Fibroblast of upper back skin (primary cell): ENCODE measurements at places on chromosomes 2 and 18.

DNA sequence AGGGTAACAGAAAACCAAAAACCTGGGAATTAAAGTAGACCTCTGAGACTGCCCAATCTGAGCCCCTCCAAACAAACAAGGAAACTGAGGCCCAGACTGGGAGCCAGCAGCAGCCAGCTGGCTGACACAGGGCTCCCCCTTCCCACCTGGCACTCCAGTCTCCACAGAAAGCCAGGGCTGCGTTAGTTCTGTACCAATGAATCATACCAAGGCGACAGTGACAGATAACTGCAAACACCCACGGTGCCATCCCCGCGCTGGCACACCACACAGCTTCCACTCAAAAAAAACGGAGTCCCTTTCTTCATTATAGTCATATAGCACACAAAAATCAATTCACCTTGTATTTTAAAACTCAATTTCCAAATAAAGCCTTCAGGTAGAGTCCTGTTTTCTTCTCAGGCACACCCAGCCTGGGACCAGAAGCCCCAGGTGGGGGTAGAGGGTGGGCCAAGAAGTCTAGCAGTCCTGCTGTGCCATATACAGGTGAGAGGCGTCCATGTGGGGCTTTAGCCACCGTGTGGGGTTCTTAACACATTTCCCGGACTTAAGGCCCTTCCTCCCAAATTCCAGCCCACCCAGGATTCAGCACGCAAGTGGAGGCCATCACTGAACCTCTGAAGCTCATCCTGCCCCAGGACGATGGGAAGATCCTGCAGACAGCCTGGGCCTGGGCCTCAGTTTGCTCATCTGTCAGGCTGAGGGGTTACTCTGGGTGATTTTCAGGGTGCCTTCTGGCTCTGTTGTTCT, 1.2 kb downstream of the PER2 start:
- no peak for DNase-seq

DNA sequence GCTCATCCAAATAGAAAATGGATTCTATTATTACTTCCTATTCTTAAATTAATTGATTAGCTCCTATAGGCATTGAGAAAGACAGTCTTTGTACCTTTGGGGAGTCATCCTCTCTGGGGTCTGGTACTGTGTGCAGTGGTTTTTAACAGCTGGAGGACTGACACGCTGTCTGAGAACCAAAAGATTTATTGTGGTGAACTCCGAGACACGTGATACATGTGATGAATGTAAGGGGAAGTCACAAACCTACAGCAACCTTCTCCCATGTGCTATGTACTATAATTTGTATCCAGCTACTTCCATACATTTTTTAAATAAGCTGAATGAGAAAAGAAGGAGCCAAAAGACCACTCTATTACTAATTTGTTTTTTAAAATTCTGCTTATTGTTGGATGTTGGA, 133.7 kb downstream of the GALNT3 start:
- DNase-seq, result no peak

DNA sequence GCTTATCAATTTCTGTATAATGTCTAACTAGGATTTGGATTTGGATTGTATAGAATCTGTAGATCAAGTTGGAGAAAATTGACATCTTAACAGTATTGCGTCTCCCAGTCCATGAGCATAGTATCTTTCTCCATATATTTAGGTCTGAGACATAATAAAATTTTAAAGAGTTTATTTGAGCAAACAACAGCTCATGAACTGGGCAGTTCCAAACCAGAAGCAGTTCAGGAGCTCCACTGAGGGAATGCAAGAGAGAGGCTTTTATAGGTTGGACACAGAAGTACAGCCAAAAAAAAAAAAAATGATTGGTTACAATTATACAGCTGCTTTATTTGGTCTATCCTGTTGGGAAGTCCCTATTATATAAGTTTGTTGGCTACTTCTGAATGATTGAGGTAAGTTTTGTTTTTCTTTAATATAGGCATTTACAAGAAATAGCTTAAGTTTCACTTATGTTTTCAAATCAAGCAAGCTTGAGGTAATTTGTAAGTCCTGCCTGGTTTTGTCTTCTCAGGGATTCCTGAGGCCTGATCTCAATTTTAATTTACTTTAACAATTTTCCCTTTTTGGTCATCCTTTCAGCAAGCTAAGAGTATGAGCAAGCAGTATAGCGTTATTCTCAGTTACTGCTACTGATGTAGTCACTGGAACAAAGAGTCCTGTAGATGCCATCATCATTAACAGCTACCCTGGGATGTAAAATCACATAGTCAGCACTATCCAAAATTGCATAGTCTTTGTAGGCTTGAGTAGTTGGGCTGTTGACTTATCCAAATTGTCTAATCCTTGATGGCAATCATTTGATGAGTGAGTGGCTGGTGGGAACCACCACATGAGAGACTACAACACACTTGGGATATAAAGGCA, 27.5 kb upstream of the RUFY4 start:
- no peak for DNase-seq

GRCh38 chr18:40404284-40404683, 1550.8 kb upstream of the PIK3C3 start:
- DNase-seq, result peak; percentile 81

GRCh38 chr2:160911258-160911657, 249.0 kb upstream of the TANK start:
- peak; percentile 66 for DNase-seq

- DNase-seq, result no peak
These were observed 9.3 kb upstream of the MGAT5 start for GRCh38 chr2:134244587-134244986.

- no peak for DNase-seq
These were observed 154.7 kb upstream of the GALNT13 start for GRCh38 chr2:153717060-153717459.

- DNase-seq, result no peak
These were observed 5.9 kb upstream of the MAL start for GRCh38 chr2:95019572-95019971.

GRCh38 chr2:177001334-177001733, 211.3 kb upstream of the HNRNPA3 start:
- DNase-seq, result no peak

- DNase-seq, result peak; percentile 80
These were observed 218.0 kb upstream of the TRIB2 start for GRCh38 chr2:12498704-12499103.

DNA sequence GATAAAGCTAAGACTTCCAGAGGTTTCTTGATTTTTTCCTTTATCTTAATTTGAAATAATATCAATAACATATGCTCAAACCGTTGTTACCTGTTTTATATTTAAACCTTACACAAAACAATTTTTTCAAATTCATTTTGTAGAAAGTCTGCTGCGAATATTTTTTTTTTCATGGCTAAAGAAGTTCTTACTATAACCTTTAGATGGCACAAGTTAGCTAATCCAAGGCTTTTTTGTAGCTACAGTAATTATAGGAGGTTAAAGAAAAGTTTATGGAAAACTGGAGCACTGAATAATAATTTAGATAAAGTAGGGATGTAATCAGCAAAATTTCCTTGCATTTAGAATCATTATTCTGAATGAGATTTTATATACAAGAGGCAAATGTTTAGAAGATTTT, 78.0 kb upstream of the PNPT1 start:
- peak; percentile 57 for DNase-seq

DNA sequence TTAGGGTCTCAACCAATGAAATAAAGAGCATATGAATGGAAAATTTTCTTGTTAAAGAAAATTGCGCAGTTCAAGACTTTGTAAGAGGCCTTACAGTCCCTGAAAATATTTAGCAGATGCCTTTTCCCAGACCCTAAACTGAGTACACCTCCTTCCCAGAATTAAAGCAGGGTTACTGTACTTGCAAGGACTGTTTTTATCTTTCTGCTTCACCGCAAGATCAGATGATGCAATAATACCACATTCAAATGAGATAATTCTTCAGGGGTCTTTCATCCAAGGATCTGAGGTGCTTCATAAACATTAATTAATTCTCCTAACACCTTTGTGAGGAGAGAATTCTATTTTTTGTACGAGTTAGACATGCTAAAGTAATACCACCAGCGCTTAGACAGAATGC, 1071.8 kb upstream of the PIK3C3 start:
- DNase-seq, result no peak

DNA sequence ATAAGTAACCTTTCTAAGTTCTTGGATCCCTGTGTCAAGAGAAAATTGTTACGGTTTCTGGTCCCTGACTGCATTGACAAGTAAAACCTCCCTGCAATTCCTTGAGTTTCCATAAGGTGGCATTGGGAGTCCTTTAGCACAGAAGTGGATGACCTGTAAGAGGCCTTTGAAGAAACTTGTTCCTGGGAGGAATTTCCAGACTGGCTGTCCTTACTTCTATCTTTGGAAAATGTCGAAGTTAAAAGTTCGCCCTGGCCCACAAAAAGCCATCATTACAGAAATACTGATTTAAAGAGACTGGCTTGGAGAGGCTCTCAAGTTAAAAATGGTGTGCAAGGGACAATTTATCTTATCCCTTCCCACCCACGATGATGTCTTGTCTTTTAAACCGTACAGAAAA, 218.4 kb downstream of the CDH20 start:
- peak; percentile 84 for DNase-seq

DNA sequence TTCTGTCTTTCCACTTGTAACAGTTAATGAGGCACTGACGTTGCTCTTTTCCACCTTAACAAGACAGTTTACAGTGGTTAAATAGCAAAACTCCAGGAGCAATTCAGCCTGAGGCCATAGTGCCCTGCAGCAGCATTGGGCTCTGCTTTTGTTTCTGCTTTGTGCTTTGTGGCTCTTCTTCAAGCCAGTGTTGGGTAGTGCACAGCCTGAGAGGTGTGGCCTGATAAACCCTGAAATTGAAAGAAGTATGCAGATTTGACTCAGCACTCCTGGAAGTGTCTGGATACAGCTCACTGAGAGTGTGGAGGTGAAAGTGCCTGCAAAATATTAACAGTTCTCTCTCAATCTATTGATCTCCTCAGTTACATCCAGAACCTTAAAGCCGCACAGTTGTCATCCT, 63.0 kb downstream of the STK25 start:
- no peak for DNase-seq

DNA sequence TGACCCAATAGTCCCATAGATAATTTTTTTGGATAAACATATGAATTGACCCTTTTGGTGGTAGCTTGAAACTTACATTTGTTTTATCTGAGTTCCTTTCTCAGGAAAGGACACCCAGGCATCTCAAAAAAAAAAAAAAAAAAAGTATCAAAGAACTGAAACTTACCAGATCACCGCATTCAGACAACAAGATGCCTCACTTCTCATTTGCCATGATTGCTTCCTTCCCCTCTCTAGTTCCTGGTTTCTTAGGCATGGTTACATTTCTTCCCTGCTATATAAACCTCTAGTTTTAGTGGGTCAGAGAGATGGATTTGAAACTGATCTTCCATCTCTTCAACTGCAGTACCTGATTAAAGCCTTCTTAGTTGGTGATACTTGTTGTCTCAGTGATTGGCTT, 240.1 kb downstream of the ACKR3 start:
- no peak for DNase-seq

DNA sequence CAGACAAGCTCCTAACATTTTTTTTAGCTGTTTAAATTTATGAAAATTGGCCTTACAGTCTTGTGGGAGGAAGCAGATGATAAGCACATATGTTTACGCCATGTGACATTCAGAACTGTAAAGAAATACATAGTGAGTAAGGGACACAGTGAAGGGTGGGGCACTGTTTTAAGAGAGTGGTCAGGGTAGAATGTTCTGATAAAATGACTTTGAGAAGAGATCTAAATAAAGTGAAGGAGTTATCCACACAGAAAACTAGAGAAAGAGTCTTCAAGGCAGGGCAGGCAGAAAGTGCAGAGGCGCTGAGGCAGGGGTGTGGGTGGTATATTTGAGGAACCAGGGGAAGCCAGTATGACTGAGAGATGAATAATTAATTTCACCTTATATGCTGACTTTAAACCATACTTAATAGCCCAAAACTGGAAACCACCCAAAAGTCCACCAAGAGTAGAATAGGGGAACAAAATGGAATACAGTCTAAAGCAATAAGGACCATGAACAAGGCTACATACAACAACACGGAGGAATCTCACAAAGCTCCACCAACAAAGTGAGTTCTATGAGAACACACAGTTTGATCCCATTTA, 8.6 kb downstream of the MREG start:
- no peak for DNase-seq

GRCh38 chr2:137570484-137570883, 393.8 kb upstream of the HNMT start:
- no peak for DNase-seq

DNA sequence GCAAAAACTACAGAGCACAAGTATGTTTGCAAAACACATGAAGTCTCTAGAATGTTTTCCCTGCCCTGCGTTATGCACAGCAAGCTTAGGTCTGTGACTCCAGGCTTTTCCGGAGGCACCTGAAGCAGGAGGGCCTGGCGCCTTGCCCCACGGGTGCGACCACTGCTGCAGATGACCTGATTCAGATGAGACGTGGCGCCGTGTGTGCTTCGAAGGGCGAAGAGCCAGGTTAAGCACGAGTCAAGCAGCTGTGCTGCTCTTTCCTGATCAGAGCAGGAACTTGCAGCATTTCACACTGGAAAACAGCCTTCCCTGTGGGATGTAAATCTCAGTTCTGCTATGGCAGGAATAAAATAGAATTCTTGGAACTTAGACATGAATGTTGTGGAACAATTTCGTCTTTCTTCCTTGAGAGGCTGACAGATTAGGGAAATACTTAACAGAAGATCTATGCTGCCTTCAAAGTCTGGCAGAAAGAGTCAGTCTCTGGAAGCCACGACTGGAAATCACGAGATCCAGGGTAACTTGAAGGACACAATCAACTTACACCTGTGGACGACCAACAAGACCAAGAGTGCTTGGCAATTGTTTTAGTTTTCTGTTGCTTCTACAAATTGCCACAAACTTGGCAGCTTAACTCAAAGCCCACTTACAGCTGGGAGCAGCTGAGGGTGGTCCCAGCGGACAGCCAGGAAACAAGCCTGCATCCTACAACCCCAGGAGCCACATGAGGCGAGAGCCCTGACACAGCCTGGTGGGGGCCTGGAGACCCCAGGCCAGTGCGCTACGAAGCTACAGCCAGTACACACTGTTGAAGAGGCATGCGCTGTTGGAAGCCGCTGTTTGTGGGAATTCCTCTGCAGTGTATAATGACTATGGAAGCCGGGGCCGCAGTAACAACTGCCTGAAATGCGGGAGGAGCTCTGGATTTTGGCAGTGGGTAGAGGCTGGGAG, 42.9 kb downstream of the EIPR1 start:
- DNase-seq, result peak; percentile 7

DNA sequence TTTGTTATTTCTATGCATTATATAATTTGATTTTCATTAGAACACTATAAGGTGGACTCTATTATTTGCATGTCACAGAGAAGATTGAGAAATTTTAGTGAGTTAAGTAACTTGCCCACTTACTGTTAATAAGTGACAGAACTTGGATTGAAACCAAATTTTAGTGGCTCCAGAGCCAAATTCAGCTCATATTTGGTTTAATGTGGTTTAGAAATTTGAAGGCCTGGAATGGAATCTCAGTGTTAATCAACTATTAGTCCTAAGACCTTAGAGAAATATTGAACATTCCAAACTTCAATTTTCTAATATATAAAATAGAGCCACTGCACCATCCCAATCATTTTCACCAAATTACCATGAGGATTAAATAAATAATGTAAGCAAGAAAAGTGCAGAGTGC, 281.6 kb downstream of the ZNF385B start:
- DNase-seq, result no peak

- no peak for DNase-seq
These were observed 678.4 kb downstream of the ERBB4 start for GRCh38 chr2:211860224-211860623.
